Esophagus (tissue), 2 donors: ENCODE measurements at places on chromosomes 7 and 10. TPM values are rescaled to one million over a fixed set of nuclear protein-coding genes. Genes with fewer than 3 reads are reported as not detected.

SPDYE5 gene
- not detected for polyA plus RNA-seq

PTPRN2 gene
- polyA plus RNA-seq: 0.40 TPM

HGF gene
- polyA plus RNA-seq: 0.12 TPM

GCK gene
- 0.18 TPM for polyA plus RNA-seq

NOLC1 gene
- polyA plus RNA-seq: 46.5 TPM

EPDR1 gene
- polyA plus RNA-seq: 0.24 TPM

TMEM273 gene
- polyA plus RNA-seq: 4.7 TPM

MYO3A gene
- polyA plus RNA-seq: 1.2 TPM

SLC26A3 gene
- polyA plus RNA-seq: 0.18 TPM

UNC5B gene
- 12.2 TPM for polyA plus RNA-seq

OR2A42 gene
- polyA plus RNA-seq: not detected

LRRD1 gene
- 0.01 TPM for polyA plus RNA-seq

HYAL4 gene
- not detected for polyA plus RNA-seq

TMEM270 gene
- polyA plus RNA-seq: not detected
